Activated CD4-positive, alpha-beta T cell treated with anti-CD3 and anti-CD28 coated beads, Interleukin-2, Interleukin-4, amounts not matched to agents 100 ng/mL and 50 ng/mL, durations not matched to agents 16 hours and 8 hours (primary cell): ENCODE measurements at places on chromosomes 2 and 18.

DNA sequence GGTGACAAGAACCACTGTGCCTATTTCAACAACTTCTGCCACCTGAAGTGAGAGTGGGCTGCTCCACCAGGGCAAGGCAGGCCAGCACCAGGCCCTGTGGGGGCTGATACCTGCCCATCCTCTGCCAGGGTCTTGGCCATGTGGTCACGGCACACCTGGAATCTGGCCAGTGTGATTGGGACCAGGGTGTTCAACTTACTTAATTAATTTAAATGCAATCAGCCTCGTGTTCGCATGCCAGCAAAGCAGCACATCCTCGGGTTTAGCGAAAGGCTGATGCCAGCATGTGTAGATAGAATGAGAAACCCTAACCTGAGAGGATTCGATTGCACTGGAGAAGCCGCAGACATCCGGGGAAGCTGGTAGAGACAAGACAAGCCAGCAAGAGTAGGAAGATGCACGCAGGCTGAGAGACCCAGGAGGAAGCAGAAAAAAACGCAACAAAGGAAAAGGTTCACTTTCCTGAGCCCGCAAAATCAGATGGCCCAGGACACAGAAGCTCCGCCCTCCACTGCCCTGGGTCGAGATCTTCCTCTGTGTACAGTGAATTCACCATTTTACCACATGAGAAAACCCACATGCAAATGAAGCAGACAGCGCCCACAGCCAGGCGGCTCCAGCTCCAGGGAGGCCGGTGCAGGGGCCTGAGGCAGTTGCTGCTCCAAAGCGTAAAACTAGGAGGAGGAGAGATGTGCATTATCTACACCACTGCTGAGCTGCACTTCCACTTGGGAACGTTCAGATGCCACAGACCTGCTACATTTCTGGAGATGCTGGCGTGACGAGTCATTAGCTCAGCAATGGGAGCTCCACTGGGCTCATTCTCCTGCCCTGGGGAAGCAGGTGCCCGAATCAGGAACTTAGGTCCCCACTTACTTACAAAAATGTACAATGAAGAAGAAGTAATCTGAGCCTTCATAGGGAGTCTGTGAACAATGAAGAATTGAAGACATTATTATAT, 92.1 kb downstream of the TMEM18 start:
- peak; percentile 42 for DNase-seq

- no peak for DNase-seq
Measured at GRCh38 chr18:37440206-37440605, 125.4 kb downstream of the CELF4 start.

DNA sequence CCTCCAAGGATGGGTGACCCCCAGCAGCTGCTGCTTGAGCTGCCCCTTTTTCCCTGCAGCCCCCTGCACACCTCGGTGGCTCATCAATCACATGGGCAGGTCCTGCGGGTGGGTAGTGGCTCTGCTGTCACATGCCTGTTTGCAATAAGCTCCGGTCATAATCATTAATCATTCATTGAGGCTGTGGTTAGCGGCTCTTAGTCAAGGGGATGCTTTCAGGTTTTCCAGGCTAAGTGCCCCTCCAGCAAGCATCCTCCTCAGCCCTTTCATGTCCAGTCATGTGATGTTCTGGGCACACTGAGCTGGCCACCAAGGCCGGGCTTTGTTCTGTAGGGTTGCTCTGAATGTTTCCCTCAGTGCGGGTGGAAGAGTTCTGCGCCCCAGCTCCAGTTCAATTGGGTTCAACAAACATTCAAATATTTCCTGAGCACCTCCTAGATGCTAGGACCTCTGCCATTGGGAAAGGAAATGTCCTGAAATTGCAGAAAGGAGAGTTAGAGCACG, 96.4 kb upstream of the LDAH start:
- no peak for DNase-seq

DNA sequence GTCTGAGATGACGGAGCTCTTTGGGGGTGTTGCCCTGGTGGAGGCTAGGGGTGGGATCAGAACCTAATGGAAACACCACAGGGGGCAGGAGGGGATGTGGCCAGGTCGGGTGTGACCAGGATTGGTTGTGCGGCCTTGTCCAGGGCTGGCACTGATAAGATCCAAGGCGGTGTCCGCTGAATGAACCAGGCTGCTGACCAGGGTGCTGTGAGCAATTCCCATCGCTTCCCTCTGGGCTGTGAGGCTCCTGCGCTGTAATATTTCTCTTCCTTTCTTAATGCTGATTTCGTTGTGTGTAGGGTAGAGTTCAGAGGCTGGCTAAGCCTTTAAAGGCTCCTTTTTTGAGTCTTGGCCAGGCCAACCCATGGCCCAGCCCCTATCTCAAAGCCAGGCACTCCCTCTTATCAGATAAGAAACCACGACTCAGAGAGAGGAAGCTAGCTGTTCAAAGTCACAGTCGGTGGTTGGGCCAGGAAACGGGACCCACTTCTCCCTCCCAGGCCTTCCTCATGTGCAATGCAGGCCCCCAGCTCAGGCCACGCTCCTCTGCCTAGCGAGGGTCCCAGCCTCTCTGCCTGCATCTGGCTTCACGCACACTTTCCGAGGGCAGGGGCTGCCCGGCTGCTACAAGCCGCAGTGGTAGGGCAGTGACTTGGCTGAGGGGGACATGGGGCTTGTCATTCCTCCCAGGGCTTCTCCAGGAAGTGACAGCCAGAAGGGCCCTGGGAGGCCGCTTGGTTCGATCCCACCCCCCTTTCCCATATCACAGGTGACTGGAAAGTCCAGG, 26.0 kb upstream of the FOSL2 start:
- peak; percentile 76 for DNase-seq

DNA sequence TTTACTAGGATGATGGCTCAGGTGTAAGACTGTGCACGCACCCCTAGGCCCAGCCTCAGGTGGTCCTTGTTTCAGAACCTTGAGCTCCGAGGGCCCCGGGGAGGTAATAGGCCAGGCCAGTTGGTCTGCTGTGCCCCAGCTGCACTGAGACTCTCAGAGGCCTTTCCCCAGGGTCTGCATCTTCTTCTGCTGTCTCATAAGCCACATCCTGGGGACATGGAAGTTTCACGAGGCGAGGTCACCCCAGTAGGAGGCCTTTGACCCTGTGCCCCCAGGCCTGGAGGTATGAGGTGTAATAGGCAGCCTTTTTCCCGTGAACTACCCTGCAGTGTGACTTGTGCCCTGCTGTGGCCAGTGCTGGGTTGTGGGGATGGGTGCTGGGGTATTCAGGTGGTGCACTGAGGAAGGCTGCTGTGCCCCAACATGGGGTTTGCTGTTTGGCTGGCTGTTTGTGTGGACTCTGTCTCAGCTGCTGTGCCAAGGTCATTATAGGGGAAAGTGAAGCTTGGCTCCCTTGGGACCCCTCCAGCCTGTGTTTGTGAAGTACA, 6.9 kb downstream of the OXER1 start:
- DNase-seq = no peak

GRCh38 chr18:49051311-49051967, 100.7 kb upstream of the SMAD7 start:
- DNase-seq = no peak

- DNase-seq = no peak
Measured at GRCh38 chr2:168478206-168478605, 22.1 kb downstream of the CERS6 start.

- DNase-seq = peak; percentile 40
Measured at GRCh38 chr2:230541934-230542380, 126.0 kb downstream of the SP100 start.
